Stimulated activated CD4-positive, alpha-beta T cell treated with anti-CD3 and anti-CD28 coated beads, Interleukin-12 subunit alpha, Interleukin-12 subunit beta, amount 100 ng/mL, for 4 hours (primary cell): ENCODE measurements at places on chromosomes 11 and 22.

- no peak for DNase-seq
These were observed 61.8 kb upstream of the UBASH3B start for GRCh38 chr11:122593473-122594420.

GRCh38 chr11:65958774-65959420 lies 2.6 kb upstream of the SART1 start:
- no peak for DNase-seq

DNA sequence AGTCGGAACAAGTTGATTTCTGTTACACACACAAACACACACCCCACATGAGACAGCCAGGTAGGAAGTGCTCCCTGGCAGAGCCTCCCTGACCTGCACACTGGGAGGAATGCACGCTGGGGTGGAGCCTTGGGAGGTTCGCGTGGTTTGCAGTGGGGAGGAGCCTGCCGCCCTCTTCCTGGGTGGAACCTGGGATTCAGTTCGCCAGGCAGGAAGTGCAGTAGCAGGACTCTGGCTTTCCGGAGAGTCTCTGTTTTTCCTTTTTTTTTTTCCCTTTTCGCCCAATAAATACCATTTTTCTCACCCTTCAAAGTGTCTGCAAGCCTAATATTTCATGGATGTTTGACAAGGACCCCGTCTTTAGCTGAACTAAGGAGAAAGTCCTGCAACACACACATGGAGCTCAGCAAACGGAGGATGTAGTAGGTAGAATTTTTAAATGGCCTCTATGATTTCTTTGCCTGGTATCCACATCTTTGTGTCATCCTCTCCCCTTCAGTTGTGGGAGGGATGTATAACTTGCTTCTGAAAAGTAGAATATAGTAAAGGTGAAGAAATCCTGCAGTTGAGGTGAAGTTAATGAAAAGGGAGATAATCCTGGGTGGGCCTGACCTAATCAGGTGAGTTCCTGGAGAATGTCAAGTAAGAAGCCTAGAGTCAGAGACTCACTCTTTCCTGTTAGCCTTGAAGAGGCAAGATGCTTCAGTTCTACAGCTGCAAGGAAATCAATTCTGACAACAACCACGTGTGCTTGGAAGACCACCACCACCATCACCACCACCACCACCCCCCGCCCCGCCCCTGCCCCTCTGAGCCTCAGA lies 72.9 kb downstream of the PIWIL4 start:
- no peak for DNase-seq

DNA sequence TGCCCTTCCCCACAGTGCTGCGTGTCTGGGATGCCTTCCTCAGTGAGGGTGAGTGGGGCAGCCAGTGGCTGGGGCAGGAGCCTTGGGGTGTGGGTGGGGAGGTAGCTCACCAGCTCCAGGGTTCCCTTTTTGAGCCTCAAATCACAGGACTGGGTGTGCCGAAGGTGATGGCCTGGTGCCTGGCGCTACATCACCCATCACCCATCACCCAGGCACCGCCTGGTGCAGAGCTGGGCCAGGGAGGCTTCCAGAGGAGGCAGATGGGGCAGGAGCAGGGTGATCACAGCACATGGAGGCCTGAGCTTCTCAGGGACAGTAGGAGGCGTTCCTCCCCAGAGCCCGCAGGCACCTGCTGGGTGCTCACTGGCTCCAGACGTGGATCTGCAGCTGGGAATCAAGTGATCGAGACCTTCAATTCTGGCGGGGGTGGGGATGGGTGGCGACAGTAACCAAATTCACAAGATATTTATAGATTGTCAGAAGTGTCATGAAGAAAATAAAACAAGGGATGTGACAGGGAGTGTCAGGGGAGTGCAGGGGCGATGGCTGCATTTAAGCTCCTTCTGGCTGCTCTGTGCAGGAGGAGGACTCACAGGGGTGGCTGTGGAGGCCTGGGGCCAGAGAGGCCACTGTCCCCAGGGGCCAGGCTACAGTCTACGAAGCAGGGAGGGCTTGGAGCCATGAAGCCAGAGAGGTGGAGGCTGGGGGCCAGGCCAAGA lies 3.2 kb downstream of the TBC1D10C start:
- DNase-seq: no peak

GRCh38 chr11:18374956-18375355 lies 19.4 kb upstream of the LDHA start:
- no peak for DNase-seq
